ENCODE measurements at places on chromosomes 3 and 15. TPM values are rescaled to one million over a fixed set of nuclear protein-coding genes. Genes with fewer than 3 reads are reported as not detected.

The MINAR1 gene
- polyA plus RNA-seq: 0.74 TPM

The MEIS2 gene
- polyA plus RNA-seq: 20.6 TPM

DNA sequence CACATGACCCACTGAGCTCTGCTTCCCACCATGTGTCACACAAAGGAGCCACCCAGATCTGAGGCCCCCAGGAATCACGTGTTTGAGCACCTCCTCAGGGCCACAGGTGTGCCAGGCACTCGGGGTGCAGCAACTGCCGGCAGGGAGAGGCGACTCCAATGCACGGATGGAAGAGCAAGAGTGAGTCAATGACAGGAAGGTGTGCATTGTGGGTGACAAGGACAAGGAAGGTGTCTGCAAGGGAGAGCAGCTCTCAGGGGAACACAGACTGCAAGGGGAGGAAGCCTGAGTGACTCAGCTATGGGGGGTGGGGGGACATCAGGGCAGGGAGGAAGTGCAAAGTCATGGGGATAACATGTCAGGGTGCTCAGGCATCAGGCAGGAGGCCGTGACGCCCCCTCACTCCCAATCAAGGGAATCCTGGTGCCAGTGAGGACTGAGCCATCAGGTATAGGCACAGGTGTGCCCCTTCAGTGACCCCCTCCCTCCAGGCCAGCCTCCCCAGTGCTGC is 67.4 kb downstream of the NUP210 start:
- DNase-seq: no peak

The GOLGA6A gene
- polyA plus RNA-seq: not detected

GRCh38 chr15:40769274-40770146 is at the start of gene C15orf62:
TSS of gene C15orf62 (plus strand) at chr15:40769980. CDS start at chr15:40770496, 516 bp downstream.
- peak; percentile 72 for DNase-seq

GRCh38 chr15:89307046-89307587 is 27.5 kb downstream of the POLG start:
- no peak for DNase-seq

DNA sequence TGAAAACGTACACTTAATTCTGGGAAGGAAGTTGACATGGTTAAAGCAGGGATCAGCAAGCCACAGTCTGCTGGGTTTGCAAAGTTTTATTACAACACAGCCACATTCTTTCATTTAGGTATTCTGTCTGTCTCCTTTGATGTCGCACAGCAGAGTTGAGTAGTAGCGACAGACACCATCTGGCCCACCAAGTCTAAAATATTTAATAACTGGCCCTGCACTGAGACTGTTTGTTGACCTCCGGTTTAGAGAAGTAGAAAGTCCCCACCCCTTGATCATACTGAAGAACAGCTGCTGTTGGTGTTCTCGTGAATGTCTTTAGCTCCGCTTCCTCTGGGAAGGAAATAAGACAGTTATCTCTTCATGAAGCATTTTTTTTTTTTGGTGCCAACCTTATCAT is 66.2 kb downstream of the MCTP2 start:
- no peak for DNase-seq

The FEZF2 gene
- polyA plus RNA-seq: not detected

The TMEM212 gene
- polyA plus RNA-seq: not detected

DNA sequence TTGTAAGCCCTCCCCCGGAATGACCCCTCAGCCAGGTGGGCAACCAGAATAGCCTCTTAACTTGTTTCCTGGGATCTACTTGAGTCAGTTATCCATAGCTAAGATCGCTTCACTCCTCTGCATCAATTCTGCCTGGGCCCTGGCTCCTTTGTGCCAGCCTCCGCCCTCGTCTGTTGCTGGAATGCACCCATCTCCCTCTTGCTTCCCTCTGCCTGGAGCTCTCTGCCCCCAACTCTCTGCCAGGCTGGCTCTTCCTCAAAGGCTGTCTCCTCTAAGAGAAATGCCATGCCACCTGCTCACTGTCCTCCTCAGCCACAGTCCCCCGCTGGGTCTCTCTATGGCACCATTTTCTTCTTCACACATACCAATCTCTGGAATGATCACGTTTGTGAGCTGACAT is 240.8 kb downstream of the ADAMTS17 start:
- no peak for DNase-seq

GRCh38 chr3:161295325-161295724 is 74.2 kb downstream of the NMD3 start:
- DNase-seq: no peak

The PLA2G4F gene
- polyA plus RNA-seq: 3.8 TPM

The MST1R gene
- 5.3 TPM for polyA plus RNA-seq

The RBPMS2 gene
- 18.0 TPM for polyA plus RNA-seq

The ELL3 gene
- 4.5 TPM for polyA plus RNA-seq
